ENCODE measurements at places on chromosomes 12 and 14.
A peak's percentile ranks its signal among the peaks of the same experiment; 100 is the strongest.

- no peak for DNase-seq
Measured at GRCh38 chr12:131253376-131254026, 299.8 kb downstream of the ADGRD1 start.

DNA sequence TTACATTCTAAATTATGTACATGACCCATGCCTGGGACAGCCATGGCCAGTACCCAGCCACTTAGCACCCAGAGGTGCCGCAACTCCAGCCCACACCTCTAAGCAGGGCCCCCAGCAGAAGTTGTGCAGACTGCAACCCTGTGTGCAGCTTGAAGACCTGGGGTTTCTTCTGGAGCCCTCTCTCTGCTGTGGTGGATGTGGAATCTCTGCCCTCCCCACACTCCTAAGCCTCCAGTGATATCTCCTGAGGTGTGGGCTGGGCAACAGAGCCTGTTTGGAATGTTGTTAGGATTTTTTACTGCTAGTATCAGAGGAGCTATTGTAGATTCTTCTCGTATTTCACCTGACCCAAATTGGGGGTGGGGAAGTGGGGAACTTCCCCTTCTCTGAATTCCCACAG lies 59.4 kb upstream of the TUNAR start:
- DNase-seq = no peak

DNA sequence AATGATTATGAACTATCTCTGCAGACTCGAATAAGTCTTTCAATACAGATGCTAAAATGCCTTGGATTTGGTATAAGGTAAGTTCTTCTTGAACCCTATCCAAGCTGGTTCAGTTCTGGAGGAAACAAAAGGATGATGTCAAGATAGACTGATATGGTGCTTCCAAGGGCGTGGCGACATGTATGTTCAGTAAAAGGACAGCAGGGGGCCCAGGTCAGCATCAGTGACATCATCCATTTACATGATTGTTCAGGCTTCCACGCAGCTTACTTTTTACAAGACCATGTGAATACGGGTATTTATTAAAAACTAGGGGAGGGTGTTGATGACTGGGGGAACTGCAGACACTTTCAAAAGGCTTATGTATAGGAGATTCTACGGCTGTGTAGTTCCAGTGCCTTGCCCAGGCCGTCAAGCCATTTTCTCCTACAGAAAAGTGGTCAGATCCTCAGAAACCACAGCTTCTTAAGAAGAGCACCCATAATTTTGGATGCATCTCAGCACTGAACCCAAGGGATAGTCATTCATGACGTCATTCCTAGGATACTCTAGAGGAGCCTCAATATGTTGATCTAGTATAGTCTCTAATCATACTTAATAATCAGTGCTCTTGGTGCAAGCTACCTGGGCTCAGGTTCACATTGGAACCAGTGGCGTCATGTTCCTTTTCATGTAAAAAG lies 527.7 kb downstream of the FUT8 start:
- peak; percentile 24 for DNase-seq

GRCh38 chr14:32808644-32809043 lies 130.0 kb upstream of the NPAS3 start:
- no peak for DNase-seq

DNA sequence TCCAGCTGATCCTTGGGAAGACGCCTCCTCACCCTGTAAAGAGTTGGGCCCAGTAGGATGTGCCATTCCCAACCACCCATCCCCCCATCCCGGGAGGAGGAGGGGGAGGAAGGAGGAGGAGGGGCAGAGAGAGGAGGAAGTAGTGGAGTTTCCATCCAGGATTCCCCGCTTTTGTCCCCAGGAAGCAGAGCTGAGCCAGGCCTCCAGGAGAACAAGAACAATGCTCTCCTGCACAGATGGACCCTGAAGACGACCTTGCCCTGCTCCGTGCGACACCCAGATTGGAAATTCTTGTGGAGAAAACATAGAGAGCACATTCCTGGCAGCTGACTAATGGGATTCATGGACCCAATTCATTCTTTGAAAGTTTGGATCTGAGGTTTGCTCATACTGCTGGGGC lies 132.3 kb upstream of the CRY1 start:
- no peak for DNase-seq

GRCh38 chr12:95168746-95169145 lies 48.5 kb downstream of the FGD6 start:
- DNase-seq = no peak

All from LoVo (cell line).